Activated CD8-positive, alpha-beta memory T cell treated with anti-CD3 and anti-CD28 coated beads for 1 hour (primary cell): ENCODE measurements at places on chromosomes 7 and 10.

DNA sequence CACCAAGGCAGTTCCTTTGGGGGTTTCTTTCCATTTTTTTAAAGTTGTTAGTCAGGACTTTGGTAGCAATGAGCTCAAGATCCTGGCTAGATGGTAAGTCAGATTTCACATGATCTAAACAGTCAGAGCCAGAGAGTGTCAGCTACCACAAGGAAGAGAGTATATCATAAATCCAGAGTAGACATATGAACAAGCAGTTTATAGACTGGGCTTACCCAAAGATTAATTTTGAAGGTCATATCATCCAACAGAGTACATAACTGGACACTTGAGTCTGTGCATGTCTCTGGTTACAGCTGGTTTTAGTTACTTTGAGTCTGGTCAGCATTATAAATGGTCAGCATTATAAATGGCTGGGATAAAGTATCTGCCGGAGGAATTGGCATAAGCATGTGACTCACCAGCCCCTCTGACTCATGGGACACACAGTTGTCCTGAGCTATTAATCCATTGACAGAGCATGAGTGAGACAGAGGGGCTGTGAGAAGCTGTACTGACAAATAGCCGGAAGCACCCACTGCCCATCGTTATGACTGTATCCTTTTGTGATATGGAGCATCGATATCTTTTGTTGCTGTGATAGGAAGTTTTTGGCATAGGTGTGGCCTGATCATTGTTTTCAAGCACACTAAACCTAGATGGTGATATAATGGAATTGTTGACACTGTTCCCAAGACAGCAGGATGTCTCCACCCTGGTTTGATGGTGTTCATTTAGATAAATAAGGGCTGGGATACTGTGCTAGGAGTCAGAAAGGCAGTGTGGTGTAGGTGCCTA lies 19.3 kb downstream of the PPP1R3C start:
- no peak for DNase-seq

- no peak for DNase-seq
Measured at GRCh38 chr10:33676606-33677339, 342.3 kb upstream of the NRP1 start.

DNA sequence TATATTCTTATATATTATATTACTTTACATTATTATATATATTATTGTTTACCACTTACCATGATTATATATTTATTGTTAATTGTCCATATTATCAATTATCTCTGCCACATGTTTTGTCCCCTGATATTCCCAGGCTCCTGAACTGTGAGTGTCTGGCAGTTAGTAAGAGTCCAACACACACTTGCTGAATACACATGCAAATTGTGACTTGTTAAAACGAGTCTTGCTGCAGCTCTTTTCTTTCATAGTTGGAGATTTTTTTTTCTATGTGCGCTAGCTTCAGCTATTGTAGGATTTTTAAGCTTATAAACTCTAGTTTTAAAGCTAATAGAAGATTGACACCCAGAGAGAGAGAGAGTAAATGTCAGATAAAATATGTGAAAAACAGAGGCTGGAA lies 207.8 kb upstream of the FAM3C start:
- DNase-seq, result no peak

DNA sequence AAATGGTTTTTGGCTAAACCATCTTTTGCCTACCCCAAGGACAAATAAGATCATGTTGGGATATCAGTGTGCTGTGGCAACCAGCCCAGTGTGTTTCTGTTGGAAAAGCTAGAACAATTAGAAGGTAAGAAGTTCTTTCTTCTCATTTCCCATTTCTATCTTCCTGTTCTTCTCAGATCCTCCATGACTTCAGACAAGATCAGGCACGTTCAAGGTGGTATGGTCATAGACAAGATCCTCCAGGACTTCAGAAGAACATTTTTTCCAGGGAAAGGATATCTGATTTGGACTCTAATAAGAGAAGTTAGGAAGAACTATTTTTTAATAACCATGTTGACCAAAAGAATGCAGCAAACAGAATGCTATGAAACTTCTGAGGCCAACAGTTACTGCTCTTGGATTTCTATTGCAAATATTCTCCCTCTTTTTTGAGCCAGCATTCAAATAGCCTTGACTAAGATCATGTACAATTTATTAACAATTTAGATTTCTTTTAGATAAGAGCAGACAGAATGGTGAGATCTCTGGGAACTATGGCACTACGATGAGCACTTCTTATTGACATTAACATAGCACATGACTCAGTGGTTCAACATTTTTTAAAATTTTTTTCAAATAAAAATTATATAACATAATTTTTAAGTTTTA lies 15.9 kb downstream of the HYCC1 start:
- no peak for DNase-seq

DNA sequence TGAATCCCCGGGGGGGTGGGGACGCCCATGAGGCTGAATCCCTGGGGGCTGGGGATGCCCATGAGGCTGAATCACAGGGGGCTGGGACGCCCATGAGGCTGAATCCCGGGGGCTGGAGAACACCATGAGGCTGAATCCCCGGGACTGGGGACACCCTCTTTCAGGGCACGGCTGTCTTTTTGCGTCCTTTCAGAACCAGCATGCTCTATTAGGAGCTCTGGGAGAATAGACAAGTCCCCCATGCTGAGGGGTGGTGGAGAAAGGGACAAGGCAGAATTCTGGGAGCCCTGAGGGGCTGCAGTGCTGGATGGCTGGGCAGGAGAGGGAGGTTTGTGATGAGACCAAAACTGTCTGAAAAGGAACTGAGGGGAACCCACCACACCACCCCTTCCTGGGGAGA lies 257.3 kb upstream of the TCERG1L start:
- DNase-seq, result no peak

DNA sequence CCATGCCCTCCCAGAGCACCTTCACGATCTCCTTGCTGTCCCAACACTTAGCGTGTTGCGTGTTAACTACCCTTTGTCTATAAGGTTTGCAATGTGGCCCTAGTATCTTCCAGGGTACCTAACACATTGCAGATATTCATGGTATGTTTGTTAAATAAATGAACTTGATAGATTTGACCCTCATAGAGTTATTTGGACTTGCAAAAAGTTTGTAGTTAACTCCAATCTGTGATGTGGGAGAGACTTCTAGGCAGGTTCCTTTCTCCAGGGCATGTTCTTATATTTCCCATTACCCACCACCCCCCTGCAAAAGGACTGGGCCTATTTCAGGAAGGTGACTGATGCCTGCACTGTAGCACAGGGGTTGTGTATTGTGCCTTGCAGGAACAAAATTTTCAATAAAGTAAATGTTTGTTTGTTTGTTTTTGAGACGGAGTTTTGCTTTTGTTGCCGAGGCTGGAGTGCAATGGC lies 612 bp downstream of the HILPDA start:
- no peak for DNase-seq

GRCh38 chr10:34740321-34740720 lies 74.8 kb downstream of the PARD3 start:
- DNase-seq, result no peak

- no peak for DNase-seq
Measured at GRCh38 chr10:24850727-24851296, 101.6 kb downstream of the PRTFDC1 start.
